ENCODE measurements at places on chromosomes 6 and 20.

DNA sequence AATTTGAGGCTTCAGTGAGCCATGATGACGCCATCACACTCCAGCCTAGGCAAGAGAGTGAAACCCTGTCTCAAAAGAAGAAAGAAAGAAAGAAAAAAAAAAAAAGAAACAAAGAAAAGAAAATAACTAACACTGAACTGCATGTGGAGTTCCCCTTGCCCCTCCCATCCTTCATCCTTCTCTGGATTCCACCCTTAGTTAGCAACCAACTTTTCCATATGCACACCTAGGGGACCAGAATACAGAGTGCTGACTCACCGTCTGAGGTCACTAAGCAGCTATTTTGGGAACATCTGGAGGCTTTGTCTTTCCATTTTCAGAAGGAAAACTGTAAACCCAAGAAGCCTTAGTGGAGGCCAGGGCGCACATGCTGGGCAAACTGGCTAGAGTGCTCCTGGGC lies 257.4 kb downstream of the MAFB start:
- no peak for DNase-seq

DNA sequence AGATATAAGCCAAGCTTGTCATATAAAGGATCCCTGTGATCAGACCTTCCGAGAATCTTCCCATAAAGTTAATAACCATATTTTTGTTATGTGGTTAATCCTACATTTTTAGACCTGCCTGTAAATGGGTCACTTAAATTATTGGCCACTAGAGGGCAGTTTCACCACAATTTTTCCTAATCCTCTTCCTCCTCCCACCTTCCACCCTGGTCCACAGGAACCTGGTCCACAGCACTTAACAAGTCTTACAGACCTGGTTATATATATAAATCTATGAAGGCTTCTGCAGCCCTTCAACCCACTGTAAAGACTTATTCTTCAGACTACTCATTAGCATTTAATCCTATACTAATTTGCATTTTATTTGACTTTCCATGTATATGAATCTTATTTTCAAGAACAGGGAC lies 28.3 kb downstream of the MRS2 start:
- peak; percentile 14 for DNase-seq

GRCh38 chr6:157647261-157647915 lies 175.7 kb upstream of the SNX9 start:
- no peak for DNase-seq

- no peak for DNase-seq
Measured at GRCh38 chr20:7231303-7231702, 463.8 kb downstream of the BMP2 start.

- DNase-seq = no peak
Measured at GRCh38 chr6:96410467-96410866, 111.1 kb upstream of the UFL1 start.

- no peak for DNase-seq
Measured at GRCh38 chr6:25487012-25487411, 165.0 kb upstream of the SCGN start.
